ENCODE measurements at places on chromosomes 16 and 17.
A peak's percentile ranks its signal among the peaks of the same experiment; 100 is the strongest.

- peak; percentile 25 for DNase-seq
Observed at GRCh38 chr17:34703533-34703932, 124.2 kb downstream of the TMEM132E start.

- no peak for DNase-seq
Observed at GRCh38 chr17:41474863-41475262, 6.1 kb downstream of the KRT35 start.

- no peak for DNase-seq
Observed at GRCh38 chr16:35140293-35140986, 1681.0 kb downstream of the TP53TG3F start.

GRCh38 chr17:49822829-49823228 is 25.0 kb downstream of the TAC4 start:
- DNase-seq = no peak

DNA sequence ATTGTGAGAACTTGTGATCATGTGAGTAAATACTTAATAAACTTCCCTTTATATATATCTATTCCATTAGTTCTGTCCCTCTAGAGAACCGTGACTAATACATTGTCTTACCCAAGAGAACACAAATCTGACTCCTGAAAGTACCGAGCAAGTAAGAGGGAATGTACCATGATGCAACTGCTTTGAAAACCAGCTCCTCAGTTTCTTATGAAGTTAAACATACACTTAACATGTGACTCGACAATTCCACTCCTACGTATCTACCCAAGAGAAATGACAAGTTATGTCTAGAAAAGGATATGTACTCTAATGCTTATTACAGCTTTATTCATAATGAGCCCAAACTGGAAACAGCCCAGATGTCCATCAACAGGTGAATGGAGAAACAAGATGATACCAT is 8.8 kb upstream of the GJD3 start:
- DNase-seq = no peak

- DNase-seq = no peak
Observed at GRCh38 chr16:57405097-57405496, 530 bp downstream of the CCL17 start.
